Stimulated activated CD4-positive, alpha-beta T cell treated with anti-CD3 and anti-CD28 coated beads, Interleukin-15, amount 100 ng/mL, for 1 hour (primary cell): ENCODE measurements at places on chromosomes 4 and X.

- no peak for DNase-seq
Observed at GRCh38 chr4:10761903-10762302, 77.3 kb upstream of the CLNK start.

- DNase-seq, result no peak
Observed at GRCh38 chrX:115583496-115584004, 22.6 kb downstream of the PLS3 start.

GRCh38 chr4:61375301-61375700, 175.2 kb downstream of the ADGRL3 start:
- DNase-seq, result no peak

- DNase-seq, result no peak
Observed at GRCh38 chrX:134645936-134646543, 12.2 kb downstream of the PLAC1 start.

DNA sequence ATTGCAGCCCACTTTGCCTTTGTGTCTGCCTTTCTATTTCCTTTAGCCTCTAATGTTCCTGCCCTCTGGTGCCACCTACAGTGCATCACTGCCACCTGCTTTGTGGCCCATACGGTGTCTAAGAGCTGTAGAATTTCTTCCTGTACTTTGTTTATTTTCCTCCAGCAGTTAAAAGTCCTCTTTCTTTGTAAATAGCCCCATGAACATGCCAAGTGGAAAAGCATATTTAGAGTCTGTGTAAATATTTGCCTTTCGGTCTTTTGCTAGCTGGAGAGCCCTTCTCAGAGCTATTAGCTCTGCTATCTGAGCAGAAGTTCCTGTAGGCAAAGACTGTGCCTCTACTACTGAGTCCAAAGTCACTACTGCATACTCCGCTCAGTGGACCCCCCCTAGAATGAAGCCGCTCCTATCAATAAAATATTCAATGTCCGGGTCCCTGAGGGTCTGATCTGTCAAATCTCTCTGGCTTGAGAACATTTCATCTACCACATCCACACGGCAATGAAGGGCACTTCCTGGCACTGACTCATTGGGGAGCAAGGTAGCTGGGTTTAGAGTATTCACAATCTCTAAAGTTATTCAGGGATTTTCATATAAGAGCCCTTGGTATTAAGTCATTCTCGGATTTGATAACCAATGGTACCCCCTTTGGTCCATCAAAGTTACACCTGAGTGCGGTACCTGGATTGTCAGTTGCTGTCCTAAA, 36.3 kb downstream of the SULT1E1 start:
- peak; percentile 10 for DNase-seq

DNA sequence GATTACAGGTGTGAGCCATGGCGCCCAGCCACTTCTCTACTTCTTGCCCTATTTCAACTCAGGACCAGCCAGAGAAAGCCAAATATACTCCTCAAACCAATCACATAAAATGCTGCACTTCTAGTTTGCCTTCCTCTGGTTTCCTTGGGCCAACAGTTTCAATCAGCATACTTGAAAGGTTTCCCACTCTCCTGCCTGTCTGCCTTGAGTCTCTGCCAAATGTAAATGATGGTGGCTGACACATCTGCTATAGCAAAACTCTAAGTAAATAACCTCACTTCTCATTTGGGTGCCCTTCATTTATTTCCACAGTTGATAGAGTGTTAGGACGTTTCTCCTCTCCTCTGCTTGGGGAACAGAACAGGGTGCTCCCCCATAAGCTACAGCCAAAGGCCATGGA, 36.4 kb upstream of the PPA2 start:
- DNase-seq, result no peak

GRCh38 chrX:53550756-53551463, 116.7 kb upstream of the HSD17B10 start:
- DNase-seq, result no peak

DNA sequence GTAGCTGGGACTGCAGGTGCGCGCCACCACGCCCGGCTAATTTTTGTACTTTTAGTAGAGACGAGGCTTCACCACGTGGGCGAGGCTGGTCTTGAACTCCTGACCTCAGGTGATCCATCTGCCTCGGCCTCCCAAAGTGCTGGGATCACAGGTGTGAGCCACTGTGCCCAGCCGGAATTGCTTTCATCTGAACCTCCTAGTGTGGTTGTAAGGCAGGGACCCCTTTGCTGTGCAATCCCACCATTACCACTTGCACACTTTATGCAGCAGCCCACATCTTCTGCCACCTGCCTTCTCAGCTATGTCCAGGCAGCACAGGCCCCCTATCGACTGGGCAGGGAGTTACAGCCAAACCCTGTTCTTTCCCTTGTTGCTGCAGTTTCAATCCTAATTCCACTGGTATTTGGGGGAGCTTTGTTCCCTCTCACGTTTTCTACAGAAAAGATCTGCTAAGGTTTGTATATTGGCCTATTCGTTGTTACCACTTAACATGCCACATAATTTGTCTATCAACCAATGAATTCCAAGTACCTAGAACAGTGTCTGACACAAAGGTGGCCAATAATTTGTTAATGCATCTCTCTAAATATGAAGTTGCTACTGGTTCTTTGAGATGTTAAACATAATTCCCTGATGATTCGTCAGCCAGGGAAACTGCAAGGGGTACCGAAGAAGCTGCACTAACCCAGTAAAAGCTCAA, 6.5 kb downstream of the RPL39 start:
- peak; percentile 21 for DNase-seq

DNA sequence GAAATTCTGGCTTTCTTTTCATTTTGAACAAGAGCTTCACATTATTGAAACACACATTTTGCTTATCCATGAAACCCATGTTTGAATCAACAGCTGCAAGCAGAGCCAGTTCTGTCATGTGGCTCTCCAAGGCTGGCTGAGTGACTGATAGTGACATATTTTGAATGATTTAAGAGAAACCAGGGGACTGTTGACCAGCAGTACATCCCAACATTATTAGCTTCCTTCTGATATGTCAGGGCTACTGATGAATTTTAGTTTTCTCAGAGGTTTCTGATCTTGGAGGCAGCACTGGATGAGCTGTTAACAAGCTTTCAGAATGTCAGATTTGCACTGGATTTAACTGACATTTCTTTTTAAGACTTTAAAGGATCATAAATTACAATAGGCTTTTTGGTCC, 74.6 kb upstream of the GRXCR1 start:
- no peak for DNase-seq

- no peak for DNase-seq
Observed at GRCh38 chr4:17165286-17165685, 266.8 kb upstream of the LDB2 start.

- DNase-seq, result no peak
Observed at GRCh38 chr4:150250998-150251651, 172.9 kb downstream of the DCLK2 start.

DNA sequence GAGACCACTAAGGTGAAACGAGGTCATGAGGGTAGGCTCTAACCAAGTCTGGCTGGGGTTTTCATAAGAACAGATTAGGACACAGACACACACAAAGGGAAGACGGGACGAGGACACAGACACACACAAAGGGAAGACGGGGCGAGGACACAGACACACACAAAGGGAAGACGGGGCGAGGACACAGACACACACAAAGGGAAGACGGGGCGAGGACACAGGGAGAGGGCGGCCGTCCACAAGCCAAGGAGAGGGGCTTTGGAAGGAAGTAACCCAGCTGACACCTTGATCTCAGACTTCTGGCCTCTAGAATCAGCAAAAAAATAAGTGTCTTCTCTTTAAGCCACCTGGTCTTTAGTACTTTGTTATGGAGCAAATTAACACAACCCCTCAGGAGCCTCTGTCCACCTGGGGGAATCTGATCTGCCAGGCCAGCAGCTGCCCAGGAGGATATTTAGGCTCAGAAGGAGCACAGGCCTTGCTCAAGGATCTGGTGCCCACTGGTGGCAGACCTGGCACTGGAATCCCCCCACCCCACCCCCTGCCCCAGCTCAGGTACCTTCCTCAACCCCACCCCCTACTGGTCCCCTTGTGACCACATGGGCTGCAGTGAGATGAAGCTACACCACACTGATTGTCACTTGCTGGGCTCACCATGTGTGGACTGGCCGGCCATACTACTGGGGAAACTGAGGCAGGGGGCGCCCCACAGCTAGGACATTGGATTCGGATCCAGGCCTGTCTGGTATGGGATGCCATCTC, 2.8 kb downstream of the ABLIM2 start:
- no peak for DNase-seq
